GDM1 (cell line): ENCODE measurements at places on chromosomes 6 and 20.

DNA sequence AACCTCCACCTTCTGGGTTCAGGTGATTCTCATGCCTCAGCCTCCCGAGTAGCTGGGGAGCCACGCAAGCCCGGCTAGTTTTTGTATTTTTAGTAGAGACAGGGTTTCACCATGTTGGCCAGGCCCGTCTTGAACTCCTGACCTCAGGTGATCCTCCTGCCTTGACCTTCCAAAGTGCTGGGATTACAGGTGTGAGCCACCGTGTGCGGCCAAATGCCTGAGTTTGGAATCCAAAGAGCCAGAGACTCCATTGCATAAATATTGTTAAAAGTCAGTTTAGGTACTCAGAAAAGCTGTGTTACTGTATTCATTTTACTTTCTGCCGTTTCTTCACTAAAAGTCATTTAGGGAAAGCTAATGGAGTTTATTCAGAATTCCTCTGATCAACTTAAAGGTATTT is 137.3 kb downstream of the SULF2 start:
- no peak for DNase-seq

- DNase-seq: no peak
These were observed 5.5 kb downstream of the MDGA1 start for GRCh38 chr6:37691904-37692806.

DNA sequence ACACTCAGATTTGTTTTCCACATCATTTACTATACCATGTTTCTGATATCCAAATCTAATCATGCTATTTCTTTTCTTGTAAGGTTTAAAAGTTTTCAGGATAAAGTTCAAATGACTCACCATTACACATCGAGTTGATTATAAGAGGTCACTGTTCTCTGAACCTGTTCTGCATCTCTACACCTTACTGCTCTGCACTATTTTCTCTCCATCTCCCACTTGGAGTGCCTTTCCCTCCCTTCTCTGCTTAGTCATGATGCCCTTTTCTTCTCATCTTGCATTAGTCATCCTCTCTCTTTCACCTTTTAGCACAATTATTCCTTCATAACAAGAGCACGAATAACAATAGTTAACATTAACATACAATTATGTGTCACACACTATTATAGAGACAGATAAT is 37.5 kb upstream of the FUT9 start:
- no peak for DNase-seq

GRCh38 chr20:44460795-44461141 is 14.9 kb upstream of the TTPAL start:
- DNase-seq: no peak

- DNase-seq: no peak
These were observed 123.8 kb upstream of the MLN start for GRCh38 chr6:33927616-33928015.

- DNase-seq: no peak
These were observed 20.2 kb downstream of the SOBP start for GRCh38 chr6:107510108-107510507.

DNA sequence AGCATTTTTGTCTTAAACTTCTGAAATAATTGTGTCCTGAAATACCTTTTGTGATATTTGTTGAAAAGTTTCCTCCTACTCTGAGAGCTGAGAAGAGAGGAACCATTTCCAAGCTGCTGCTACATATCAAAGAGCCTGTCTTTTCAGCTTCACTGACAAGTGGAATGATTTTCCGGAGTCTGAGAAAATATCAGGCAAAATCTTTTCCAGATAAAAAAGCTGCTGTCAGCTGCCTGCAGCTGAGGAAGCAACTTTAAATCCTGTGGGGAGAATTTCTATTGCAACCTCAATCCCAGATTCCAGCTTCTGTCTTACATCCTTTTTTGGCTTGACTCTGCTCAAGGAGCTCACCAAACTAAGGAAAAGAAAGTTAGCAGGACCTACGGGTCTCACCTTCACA is 904.3 kb downstream of the PHF3 start:
- DNase-seq: no peak

- no peak for DNase-seq
These were observed 31.6 kb upstream of the EPB41L1 start for GRCh38 chr20:36122931-36123288.

DNA sequence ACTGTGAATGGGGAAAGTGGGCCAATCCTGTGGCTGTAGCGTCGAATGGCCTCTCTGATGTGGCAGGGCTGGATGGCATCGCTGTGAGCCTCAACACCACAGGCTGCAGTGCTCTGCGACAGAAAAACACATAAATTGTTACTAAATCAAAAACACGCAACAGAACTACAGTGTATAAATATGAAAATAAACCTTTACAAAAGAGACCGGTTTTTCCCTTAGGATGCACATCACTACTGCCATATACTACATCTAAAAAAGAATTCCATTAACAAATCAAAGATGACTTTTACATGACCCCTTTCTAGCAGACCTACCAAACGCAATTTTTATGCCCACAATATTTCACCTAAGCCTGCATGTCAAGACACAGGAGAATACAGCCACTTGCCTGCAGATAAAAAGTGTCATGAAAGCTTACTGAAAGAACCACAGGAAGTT is 395.5 kb upstream of the RUNX2 start:
- no peak for DNase-seq
